Epithelial cell of proximal tubule (primary cell): ENCODE measurements at places on chromosomes 3 and 15. TPM values are rescaled to one million over a fixed set of nuclear protein-coding genes. Genes with fewer than 3 reads are reported as not detected.

- DNase-seq, result no peak
Measured at GRCh38 chr3:101690972-101691371, 4.5 kb upstream of the RPL24 start.

- DNase-seq, result no peak
Measured at GRCh38 chr3:152382312-152383135, 113.8 kb downstream of the MBNL1 start.

DNA sequence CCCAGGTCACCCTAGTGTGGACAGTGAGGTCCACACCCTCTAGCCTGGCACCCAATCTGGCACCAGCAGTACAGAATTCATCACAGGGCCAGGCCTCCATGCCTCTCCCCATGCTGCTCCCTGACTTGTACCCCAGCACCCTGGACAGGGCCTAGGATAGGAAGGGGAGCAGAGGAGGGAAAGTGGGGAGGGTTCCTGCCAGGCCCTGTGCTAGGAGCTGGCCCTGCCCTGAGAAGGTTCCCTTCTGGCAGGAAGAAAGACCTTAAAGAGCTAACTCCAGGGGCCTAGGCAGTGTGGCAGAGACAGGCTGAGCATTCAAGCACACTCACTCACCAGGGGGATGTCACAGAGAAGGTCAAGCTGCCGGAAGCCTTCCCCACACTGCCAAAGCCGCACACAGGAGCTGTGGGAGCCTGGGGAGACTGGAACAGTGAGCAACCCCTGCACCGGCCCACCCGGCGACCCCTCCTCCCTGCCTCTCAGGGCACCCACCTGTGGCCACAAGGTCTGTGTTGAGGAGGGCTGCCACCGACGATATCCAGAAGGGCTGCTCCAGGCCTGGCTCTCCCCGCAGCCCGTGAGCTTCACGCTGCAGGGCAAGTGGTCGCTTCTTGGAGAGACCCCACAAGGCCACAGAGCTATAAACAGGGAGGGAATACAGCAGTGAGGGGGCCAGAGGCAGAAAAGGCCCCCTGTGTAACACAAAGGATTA lies 7.4 kb downstream of the RRP9 start:
- DNase-seq, result no peak

DNA sequence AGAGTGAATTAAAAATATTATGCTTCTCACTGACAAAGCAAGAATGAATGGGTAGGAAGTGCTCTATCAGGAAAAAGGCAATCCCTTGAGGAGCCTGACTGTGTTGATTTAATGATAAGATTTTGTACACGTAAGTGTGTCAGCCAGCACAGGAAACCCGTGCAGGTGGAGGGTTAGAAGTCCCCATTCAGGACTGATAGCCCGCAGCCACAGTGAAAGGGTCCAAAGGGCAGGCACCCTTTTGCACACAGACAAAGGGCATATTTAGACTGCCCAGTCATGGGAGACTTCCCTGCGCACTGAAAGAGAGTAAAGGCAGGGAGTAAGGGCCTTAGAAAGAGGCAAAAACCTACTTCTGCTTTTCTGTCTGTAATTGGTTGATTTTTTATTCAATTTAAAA lies 26.4 kb upstream of the SKIL start:
- DNase-seq, result no peak

GRCh38 chr3:150727653-150728502 lies 24.2 kb upstream of the ERICH6 start:
- DNase-seq, result no peak

DNA sequence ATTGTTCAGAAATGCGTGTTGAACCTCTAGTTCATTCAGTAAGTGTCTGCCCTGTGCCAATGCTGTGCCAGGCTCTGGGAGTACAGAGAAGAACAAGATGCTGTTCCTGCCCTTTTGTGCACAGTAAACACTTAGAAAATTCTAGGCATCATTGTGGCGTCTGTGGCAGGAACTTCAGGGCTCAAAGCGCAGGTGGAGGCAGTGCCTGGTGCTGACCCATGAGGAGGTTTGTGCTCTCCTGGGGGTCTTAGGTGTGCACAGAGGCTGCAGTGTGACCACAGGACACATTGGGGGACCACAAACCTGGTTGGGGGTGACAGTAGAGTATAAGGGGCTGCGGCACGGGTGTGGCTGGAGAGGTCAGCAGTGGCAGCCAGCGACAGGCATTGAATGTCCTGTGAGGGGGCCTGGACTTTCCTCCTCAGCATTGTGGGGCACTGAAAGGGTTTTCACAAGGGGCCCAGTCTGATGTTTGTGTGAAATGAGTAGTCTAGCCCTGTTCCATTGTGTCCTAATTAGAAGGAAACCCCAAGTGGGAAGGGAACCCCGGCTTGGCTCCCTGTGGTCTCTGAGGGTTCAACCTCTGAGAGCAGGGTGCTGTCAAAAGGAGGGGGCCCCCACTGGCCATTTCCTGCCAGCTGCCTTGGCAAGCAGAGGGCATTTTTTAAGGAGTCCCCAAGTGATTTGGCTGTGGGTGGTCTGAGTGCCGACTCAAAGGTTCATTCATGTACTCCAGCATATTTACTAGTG lies 20.9 kb downstream of the MRAS start:
- DNase-seq, result no peak

Gene APOD
- total RNA-seq, result not detected in 2 replicates

Gene WNT7A
- total RNA-seq, result 8.6 and 10.3 TPM in 2 replicates
